CD4-positive, alpha-beta T cell treated with Interferon gamma for 1 hour (primary cell): ENCODE measurements at places on chromosomes 16 and 17.
A peak's percentile ranks its signal among the peaks of the same experiment; 100 is the strongest.

- no peak for DNase-seq
Measured at GRCh38 chr17:59372138-59372751, 40.8 kb downstream of the YPEL2 start.

- DNase-seq = no peak
Measured at GRCh38 chr17:82826211-82826610, 13.6 kb downstream of the ZNF750 start.

DNA sequence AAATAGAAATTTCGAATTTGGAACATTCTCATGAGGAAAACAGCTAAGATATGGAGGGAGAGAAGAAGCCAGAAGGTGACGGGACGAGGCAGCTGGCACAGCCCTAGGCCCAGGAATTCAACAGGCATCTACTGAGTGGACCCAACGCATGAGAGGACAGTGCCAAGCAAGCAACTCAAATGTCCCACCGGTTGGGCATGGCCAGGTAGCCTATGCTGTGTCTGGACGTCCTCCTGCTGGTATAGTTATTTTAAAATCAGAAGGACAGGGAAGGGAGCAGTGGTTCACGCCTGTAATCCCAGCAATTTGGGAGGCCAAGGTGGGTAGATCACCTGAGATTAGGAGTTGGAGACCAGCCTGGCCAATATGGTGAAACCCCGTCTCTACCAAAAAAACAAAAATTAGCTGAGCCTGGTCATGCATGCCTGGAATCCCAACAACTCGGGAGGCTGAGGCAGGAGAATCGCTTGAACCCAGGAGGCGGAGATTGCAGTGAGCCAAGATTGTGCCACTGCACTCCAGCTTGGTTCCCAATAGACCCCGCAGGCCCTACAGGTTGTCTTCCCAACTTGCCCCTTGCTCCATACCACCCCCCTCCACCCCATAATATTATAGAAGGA lies 2.0 kb downstream of the GH1 start:
- DNase-seq = no peak

GRCh38 chr16:3618769-3619141 lies 7.3 kb upstream of the SLX4 start:
- DNase-seq = no peak

GRCh38 chr17:79160980-79161636 lies 86.5 kb downstream of the ENGASE start:
- peak; percentile 29 for DNase-seq

GRCh38 chr17:57130708-57131461 lies 45.8 kb downstream of the AKAP1 start:
- DNase-seq = peak; percentile 74
